HFFc6 (cell line): ENCODE measurements at places on chromosomes 4 and X. TPM values are rescaled to one million over a fixed set of nuclear protein-coding genes. Genes with fewer than 3 reads are reported as not detected.
A peak's percentile ranks its signal among the peaks of the same experiment; 100 is the strongest.

DNA sequence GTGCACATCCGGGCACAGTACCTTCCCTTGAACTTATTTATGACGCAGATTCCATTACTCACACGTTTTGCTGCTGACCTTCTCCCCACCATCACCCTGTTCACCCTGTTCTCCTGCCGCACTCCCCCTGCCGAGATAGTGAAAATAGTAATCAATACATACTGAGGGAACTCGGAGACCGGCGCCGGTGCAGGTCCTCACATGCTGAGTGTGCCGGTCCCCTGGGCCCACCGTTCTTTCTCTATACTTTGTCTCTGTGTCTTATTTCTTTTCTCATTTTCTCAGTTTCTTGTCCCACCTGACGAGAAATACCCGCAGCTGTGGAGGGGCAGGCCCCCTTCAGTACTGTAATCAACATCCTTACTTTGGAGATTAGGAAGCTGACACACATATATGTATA lies 1337.1 kb upstream of the PABPC4L start:
- no peaks in the 10 kb centered on the region for H3K36me3 ChIP-seq
- peaks cover 21% of the 10 kb centered on the region for H3K4me1 ChIP-seq
- peaks cover 2% of the 10 kb centered on the region; the same call in 1 of the 2 replicates for H3K27me3 ChIP-seq
- H3K27ac ChIP-seq = no peak overlapping the region

GRCh38 chrX:16807548-16807947 lies 21.3 kb downstream of the TXLNG start:
- peaks cover 16% of the 10 kb centered on the region for H3K4me1 ChIP-seq
- no peak for DNase-seq
- no peaks in the 10 kb centered on the region for H3K36me3 ChIP-seq
- H3K4me3 ChIP-seq = peak overlapping the region; percentile 87

DNA sequence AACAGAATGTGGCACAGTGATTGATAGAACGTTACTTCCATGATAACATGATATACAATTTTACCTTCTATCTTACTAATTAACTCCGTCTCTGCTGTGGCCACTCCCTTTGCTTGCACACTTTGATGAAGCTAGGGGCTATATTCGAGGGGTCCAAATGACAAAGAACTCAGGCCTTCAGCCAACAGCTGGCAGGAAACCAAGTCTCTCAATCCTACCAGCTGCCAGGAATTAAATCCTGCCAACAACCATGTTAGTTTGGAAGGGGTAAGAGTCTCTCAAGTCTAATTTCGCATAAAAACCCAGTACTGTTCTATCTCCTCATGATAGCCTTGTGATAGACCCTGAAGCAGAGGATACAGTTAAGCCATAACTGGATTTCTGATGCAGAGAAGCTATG lies 1122.9 kb upstream of the PCDH10 start:
- no peaks in the 10 kb centered on the region; the same call in 1 of the 2 replicates for H3K27me3 ChIP-seq
- no peak overlapping the region for H3K27ac ChIP-seq
- no peaks in the 10 kb centered on the region for H3K4me1 ChIP-seq
- no peak for DNase-seq

- H3K27me3 ChIP-seq = no peaks in the 10 kb centered on the region
- H3K27ac ChIP-seq = no peak overlapping the region
- H3K36me3 ChIP-seq = no peaks in the 10 kb centered on the region
- no peak for DNase-seq
These were observed 843.4 kb downstream of the FSTL5 start for GRCh38 chr4:161320377-161320776.

- H3K4me3 ChIP-seq = no peak overlapping the region
These were observed 74.7 kb downstream of the SNCA start for GRCh38 chr4:89762311-89762710.

DNA sequence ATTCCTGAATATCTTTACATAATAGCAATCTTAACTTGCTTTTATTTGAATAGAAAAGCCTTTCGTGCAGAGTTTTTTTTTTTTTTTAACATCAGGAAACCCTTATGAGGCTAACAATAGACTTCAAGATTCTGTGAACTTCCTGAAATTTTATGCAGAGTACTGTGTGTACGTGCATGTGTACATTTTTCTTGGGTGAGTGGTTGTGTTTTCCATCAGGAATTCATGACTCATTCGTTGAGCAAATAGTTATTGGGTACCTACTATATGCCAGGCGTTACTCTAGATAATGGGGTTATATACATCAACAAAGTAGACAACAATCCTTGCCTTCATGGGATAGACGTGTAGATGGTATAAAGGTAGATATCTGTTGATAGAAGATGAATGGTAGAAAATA lies 59.1 kb downstream of the MRPL1 start:
- H3K27me3 ChIP-seq = no peaks in the 10 kb centered on the region; the same call in 1 of the 2 replicates
- H3K36me3 ChIP-seq = peaks cover 47% of the 10 kb centered on the region
- H3K27ac ChIP-seq = peak overlapping the region; percentile 92
- DNase-seq = peak; percentile 92
- H3K4me3 ChIP-seq = peak overlapping the region; percentile 61

- H3K4me1 ChIP-seq = peaks cover 47% of the 10 kb centered on the region
- peak overlapping the region; percentile 43; the same call in 1 of the 2 replicates for H3K27ac ChIP-seq
- DNase-seq = no peak
- H3K27me3 ChIP-seq = no peaks in the 10 kb centered on the region; the same call in none of the 2 replicates
- H3K36me3 ChIP-seq = peaks cover 20% of the 10 kb centered on the region; the same call in 1 of the 2 replicates
- peak overlapping the region; percentile 97 for H3K4me3 ChIP-seq
These were observed 2.5 kb downstream of the UBA1 start for GRCh38 chrX:47196098-47196497.

DNA sequence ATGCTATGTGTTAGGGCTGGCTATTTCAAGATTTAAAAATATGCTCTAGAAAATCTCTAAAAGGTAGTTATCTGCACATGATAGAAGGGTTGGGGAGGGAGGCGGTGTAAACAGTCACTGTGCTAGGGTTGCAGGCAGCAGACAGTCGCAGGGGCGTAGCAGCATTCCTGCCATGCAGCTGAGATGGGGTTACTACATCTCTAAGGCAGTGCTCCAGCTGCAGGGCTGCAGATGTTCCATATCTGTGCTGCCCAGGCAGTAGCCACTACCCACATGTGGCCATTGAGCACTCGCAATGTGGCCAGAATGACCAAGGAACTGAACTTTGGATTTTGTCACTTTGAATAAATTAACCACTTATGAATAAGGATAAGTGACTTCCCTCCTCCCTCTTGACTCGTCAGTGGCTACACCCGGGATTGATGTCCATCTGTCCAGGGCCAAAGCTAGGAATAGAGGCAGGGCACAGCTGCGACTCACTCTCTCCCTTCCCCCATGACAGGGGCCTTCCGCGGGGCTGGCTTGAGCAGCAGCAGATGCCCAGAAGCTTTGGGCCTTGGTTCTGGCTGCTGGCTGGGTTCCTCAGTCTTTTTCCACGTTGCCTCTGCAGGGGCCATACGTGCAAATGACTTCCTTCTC lies 79.4 kb upstream of the CLDN34 start:
- H3K4me3 ChIP-seq = no peak overlapping the region
- peaks cover 2% of the 10 kb centered on the region; the same call in 1 of the 2 replicates for H3K27me3 ChIP-seq
- DNase-seq = no peak
- no peaks in the 10 kb centered on the region for H3K36me3 ChIP-seq
- H3K4me1 ChIP-seq = peaks cover 15% of the 10 kb centered on the region

- H3K4me1 ChIP-seq = 0 out of 2 replicates have a peak, but pooled peaks cover 6% of the 10 kb centered on the region
- no peak for DNase-seq
- no peak overlapping the region for H3K4me3 ChIP-seq
- H3K36me3 ChIP-seq = peaks cover 8% of the 10 kb centered on the region; the same call in 1 of the 2 replicates
- H3K27ac ChIP-seq = no peak overlapping the region
- no peaks in the 10 kb centered on the region for H3K27me3 ChIP-seq
These were observed 14.0 kb downstream of the CFAP97 start for GRCh38 chr4:185189606-185190305.

DNA sequence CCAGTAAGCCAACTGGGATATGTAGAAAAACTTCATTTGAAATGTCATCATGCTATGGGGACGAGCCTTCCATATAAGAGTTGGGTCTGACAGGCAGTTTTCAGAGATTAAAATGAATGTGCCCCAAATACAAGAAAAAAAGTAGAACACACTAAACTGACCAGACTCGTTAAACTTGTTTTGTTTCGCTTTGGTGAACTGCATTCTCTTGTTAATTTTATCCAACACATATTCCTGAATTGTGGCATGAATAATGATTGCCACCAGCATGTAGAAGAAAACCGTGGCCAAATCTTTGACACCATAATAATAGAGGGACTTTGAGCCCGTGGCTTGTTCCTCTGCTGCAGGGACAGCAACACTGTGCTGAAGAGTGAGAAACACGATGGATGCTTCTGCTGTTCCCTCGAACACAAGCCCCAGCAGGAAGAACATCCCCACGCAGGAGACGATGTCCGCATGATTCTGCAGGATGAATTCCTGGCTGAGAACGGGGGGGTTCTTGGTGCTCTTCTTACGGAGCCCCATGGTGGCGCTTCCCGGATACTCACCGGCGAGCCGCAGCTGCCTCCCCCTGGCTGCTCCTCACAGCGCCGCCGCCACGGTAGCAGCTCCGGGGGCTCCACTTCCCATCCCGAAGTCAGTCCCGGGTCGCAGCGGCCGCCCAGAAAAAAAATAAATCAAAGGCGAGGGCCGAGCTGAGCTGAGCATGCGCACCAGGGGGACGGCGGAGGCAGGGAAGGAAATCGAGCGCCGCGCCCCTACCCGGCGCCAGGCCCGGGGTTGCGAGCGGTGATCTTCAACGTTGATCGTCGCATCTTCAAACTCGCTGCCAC lies at the start of gene TRAM1L1:
TRAM1L1 (minus strand) TSS at position 711 of the 836 bp plus-strand sequence; CDS start at position 528, 183 bp downstream.
- DNase-seq = no peak
- no peaks in the 10 kb centered on the region for H3K36me3 ChIP-seq
- no peak within 1 kb of the TSS for H3K27ac ChIP-seq
- no peaks in the 10 kb centered on the region for H3K4me1 ChIP-seq
- H3K27me3 ChIP-seq = no peaks in the 10 kb centered on the region

DNA sequence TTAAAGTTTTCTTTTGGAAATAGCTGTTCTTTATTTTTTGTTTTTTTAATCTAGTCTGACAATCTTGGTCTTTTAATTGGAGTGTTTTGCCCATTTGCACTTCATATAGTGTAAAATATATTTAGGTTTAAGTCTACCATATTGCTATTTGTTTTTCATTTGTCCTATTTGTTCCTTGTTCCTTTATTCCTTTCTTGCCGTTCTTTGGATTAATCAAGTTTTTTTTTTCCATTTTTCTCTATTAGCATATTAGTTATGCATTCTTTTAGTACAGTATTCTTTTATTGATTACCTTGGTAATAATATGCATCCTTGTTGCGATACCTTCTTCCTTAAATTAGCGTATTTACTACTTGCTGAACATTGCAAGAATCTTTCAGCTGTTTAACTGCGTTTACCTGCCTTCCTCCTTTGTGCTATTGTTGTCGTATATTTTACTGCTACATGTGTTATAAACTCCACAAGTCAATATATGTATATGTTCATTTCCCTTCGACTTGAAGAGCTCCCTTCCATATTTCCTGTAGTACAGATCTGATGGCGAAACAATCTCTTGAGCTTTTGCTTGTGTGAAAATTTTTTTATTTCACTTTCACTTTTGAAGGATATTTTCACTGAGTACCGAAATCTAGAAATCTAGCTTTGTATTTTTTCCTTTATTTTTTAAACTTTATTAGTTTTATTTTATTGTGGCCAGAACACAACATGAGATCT lies 23.9 kb upstream of the RNF212 start:
- H3K27ac ChIP-seq = no peak overlapping the region
- DNase-seq = no peak
- no peaks in the 10 kb centered on the region for H3K36me3 ChIP-seq
- H3K4me3 ChIP-seq = peak overlapping the region; percentile 28; the same call in 1 of the 2 replicates
- peaks cover 9% of the 10 kb centered on the region; the same call in 1 of the 2 replicates for H3K4me1 ChIP-seq

DNA sequence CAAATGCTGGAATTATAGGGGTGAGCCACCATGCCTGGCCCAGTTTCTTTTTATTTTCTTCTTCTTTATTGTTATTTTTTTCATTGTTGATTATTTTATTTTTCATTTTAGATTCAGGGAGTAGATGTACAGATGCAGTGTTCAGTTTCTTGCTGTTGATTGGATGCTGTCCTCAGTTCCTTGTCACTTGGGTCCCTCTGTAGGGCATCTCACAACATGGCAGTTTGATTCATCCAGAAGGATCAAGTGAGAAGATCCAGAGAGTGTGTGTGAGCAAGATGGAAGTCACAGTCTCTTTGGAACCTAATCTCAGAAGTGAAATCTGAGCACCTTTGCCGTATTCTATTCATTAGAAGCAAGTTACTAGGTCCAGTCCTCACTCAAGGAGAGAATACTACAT lies 20.9 kb downstream of the HMGB3 start:
- H3K27ac ChIP-seq = no peak overlapping the region
- peaks cover 1% of the 10 kb centered on the region; the same call in 1 of the 2 replicates for H3K27me3 ChIP-seq
- H3K4me3 ChIP-seq = no peak overlapping the region
- peak; percentile 25 for DNase-seq
- no peaks in the 10 kb centered on the region for H3K36me3 ChIP-seq

DNA sequence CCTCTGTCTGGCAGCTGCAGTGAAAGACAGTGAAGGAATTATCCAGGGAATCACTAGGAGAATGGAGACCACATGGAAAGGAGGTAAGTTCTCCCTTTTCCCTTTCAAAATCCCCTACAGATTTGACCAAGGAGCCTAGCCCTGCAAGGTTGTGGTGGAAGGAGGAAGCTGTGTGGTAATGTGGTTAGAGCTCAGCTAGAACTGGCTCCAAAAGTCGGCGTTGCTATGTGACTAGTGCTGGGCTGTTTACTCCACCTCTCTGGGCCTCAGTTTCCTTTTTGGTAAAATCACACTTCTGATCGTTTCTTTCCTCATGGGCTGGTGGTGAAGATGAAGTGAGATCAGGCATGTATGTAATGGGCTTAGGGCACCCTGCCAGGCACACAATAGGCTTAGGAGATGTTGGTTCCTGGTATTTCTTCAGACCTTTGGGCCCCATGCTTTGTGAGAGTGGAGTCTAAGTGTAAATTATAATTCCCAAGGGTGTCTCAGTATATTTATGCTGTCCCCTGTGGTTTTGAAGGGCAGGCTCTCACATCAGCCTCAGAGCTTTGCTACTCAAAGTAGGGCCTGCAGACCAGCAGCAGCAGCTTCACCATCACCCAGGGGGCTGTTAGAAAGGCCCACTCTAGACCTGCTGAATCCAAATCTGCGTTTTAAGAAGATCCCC lies 183.7 kb upstream of the BCOR start:
- H3K4me1 ChIP-seq = no peaks in the 10 kb centered on the region
- no peak overlapping the region for H3K27ac ChIP-seq
- DNase-seq = no peak

Gene TBL1X
- total RNA-seq = 32.5 to 49.2 TPM (median 37.3 TPM) in 3 replicates

Gene PABPC1L2B
- not detected in 3 replicates for total RNA-seq

Gene WAS
- 0.16 TPM in 1 of 3 replicates, not detected in the others for total RNA-seq

Gene SCOC
- 66.0 to 71.7 TPM (median 68.1 TPM) in 3 replicates for total RNA-seq

Gene GABRE
- total RNA-seq = 0.30 to 2.1 TPM (median 1.3 TPM) in 3 replicates

Gene CLDN2
- not detected in 3 replicates for total RNA-seq
